ENCODE measurements at places on chromosomes 3 and 15.

DNA sequence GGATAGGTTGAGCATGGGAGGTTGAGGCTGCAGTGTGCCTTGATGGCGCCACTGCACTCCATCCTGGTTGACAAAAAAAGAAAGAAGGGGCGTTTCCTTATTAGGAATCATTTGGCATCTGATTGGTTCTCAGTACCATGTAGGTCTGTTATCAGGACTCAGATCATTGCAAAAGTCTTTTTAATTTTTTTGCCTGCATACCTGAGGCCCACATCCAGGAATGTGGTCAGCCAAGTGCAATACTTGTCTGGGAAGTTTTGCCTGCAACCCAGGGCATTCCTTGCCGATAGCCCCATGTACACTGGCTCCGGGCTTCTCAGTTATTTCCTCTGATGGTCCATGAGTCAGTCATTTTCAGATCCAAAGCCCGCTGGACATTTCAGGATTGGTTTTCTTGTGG lies 50.1 kb upstream of the CRTC3 start:
- DNase-seq, result no peak

DNA sequence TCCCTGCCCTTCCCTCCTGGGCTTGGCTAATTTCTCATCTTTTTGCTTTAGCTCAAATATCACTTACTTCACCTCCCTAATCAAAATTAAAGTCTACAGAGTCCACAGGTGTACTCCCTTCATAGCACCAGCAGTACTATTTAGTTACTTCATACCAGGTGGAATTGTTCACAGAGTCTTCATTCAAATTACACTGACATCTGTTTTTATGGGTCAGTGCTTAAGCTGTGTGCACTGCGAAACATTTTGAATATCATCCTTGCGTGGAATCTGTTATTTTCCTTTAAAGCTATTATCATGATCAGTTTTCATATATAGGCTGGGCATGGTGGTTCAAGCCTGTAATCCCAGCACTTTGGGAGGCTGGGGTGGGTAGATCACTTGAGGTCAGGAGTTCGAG lies 2.7 kb upstream of the SERF2 start:
- DNase-seq, result no peak

- no peak for DNase-seq
These were observed 231.0 kb upstream of the THRB start for GRCh38 chr3:24725514-24726255.

DNA sequence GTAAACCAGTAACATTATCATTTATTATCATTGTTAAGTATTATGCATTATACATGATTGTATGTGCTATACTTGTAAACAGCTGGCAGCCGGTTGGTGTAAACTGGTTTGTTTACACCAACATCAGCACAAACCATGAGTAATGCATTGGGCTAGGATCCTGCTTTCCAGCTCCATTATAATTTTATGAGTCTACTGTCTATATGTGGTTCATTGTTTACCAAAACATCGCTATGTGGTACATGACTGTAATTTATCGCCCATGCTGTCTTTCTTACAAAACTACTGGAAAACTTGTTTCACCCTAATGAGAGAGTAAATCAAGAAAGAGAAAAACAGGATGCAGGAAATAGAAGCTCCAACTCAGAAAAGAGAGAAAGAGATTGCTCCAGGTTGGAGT lies 224.8 kb upstream of the CBLB start:
- DNase-seq, result no peak

DNA sequence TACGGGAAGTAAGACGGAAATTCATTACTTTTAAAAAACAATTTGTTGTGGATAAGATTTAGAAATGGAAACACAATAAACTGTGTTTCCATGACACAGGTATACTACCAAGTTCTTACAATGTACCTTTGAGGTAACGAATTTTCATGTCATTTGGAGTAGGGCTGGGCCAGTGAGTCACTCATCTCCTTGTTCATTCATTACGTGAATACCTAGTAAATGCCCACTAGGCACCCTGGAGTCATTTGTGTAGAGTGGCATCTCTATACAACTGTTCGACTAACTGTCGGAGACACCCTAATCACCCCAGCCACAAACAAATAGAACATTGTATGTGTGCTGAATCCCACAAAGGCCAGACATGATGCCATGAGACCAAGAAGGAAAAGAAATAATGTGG lies 94.8 kb downstream of the IGF1R start:
- DNase-seq, result no peak

DNA sequence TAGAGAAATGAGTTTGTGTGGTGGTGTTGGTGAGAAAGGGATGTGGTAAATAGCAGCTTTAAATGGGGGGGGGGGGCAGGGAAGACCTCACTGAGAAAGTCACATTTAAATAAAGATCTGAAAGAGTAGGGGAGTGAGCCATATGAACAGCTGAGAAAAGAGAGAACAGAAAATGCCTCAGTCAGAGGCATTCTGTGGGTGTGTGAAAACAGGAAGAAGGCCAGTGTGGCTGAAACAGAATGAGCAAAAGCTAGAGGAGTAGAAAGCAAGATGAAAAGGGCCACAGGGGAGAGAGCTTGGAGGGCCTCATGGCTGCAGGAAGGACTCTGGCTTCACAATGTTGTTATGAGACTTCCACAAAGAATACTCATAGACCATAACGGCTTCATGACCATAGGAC lies 783.3 kb downstream of the ZPLD1 start:
- DNase-seq, result no peak

DNA sequence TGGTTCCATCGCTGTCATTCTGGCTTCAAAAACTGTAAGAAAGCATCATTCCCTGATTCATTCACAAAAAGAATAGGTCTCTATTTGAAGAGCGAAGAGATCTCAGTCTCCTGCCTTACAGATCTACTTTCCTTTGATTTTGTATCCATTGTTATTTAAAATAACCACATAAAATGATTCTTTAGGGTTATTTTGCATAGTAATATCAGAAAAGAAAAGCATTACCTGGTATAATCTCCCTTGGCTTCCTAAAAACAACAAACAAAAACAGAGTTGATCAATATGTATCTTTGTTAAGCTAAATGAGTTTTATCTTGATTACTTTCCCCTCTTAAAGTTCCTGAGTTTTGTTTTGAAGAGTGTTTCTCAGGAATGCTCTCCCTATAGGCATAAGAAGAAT lies 126.6 kb upstream of the LMOD3 start:
- DNase-seq, result no peak
